ENCODE measurements at places on chromosomes 3 and 15.

- DNase-seq = no peak
These were observed 16.3 kb downstream of the ZBTB38 start for GRCh38 chr3:141384575-141384974.

DNA sequence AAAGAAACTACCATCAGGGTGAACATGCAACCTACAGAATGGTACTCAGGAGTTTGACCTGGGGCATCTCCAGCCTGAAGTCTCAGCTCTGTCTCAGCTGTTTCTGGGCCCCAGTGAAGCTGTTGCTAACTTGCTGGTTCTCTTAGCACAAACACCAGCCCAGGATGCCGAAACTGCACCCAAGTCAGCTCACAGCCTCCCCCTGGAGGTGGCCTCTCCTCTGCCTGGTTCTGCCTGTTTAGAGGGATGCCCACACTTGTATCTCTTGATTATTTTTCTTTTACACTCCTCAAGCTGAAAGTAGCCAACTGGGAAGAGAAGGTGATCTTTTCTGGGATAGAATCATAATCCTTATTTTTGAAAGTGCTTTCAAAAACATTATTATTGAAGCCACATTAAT is 289.0 kb upstream of the RASGRP1 start:
- no peak for DNase-seq

GRCh38 chr15:32828507-32829186 is 110.8 kb downstream of the GREM1 start:
- DNase-seq = no peak

DNA sequence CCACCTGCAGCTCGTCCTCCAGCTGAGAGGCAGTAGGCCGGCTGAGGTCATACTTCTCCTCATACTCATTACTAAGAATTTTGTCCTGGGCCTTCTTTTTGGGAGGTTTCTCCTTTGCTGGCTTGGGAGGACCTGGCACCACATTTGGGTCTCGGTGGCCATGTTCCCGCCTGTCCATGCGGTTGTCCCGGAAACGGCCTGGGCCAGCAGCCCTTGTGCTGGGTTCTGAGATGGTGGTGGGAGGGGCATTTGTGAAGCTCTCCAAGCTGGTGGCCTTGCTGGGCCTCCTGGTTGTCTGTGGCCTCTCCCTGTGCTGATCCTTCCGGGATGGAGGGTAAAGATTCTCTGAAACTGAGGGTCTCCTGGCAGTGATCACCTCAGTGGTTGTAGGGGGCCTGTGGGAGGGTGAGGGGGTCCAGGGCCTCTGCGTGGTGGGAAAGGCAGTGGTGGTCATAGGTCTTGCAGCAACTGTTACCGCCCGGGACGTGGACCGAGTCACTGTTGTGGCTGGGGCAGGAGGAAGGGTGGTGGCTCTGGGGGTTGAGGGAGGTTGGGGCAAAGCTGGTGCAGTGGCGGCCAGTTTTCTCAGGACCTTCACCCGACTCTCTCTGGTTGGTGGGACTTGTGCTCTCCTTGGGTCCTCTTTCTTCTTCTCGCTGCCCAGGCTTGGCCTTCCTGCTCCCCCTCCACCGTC is 2.5 kb downstream of the CCDC80 start:
- no peak for DNase-seq

DNA sequence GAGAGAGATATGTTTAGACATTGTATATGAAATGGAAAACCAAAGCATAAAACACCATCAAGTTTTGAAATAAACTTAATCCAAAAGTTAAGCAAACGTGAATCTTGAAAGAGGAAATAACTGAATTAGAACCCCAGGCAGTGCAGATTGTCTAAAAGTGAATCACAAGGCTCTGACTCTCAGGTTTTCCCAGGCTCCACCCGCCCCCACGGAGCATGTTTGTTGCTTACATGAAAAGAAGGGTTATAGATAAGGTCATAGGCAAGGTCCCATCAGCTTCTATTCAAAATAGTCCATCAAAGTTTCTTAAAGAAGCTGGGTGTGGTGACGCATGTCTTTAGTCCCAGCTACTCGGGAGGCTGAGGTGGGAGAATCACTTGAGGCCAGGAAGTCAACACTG is 29.0 kb upstream of the SLMAP start:
- DNase-seq = no peak

DNA sequence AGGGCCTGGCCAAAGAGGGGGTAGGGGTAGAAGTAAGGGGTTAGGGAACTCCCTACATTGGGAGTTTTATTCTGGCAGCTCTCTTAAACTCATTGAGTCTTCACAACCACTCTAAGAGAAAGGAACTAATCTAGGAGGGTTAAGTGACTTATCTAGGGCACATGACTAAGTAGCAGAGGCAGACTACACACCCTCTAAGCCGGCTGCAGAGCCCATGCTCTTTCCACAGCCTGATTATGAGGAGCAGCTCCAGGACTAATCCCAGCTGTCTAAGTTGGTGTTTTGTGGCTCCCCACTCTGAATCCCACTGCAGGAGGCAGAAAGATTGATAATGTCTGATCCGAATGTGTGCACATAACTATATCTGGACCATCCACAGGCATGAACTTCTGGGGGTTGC is 374.6 kb downstream of the EPHB1 start:
- DNase-seq = no peak

- DNase-seq = no peak
These were observed 282.4 kb upstream of the GRM7 start for GRCh38 chr3:6578526-6578925.

DNA sequence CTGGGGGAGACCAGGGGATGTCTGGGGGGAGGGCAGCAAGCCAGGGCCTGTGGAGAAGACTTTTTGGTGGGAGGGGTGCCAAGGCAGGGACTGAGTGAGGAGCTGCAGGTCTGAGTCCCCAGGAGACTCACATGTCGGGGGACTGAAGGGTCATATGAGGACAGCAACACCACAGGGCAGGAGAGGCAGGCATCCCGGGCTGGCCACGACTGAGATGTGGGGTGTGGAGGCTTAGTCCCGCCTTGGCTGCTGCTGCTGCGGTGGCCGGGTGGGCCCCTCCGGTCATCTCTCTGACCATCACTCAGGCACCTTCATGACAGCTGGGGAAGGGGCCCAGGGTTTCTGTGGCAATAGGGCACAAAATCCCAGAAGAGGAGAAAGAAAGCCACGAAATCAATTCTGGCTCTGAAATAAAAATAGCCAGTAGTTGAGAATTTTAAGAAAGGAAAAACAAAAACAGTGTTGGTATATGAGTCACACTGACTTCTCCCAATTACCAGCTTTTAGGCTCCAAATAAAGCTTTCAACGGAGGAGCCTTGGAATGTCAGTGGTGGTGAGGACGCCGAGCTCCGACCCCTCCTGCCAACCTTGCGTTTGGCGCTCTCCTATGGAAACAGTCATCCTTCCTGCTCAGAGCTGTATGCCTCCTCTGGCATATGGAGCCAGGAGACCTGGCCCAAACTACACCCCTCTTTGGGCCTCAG is 52.9 kb upstream of the ITGA11 start:
- DNase-seq = no peak

DNA sequence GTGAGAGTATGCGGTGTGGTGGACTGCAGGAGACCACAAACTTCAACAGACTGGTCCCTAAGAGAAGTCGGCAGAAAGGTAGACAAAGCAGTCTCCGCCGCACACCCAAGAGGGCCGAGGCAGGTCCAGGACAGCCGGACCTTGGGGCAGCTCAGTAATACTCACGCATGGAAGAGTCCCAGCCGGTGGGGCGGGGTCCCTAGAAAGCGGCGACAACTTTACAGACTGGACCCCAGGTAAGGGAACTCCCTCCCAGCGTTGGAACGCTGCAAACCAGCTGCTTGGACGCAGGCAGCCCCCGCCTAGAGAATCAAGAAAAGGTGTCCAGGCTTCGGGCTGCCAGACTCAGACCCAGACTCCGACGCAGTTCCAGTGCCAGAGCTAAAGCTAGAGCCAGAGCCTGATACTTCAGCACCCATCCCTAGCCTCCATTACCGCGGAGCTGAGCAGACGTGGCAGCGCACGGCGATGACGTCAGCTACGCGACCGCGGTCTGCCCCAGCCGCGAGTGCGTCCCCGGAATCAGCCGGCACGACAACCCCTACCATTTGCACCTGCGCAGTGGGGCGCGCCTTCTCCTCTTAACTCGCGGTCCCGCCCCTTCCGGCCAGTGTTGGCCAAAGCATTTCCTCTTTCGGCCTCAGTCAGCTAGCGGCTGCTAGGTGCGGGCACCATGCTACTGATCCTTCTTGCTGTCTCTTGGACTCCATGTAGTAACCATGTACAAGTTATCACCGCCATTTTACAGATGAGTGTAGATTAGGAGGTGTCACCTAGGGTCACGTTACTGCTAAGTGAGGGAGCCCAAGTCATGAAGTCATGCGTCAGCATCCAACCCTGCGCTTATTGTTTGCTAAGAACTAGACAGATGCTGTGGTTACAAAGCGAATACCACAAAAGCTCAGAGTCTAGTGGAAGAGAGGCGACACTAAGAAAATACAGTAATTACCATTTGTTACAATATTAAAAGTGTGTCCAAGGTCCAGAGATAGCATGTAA is at the start of gene TMEM39A:
TSS of gene TMEM39A (minus strand) at position 445 of the 999 bp plus-strand sequence. CDS start 1,541 bp downstream, outside the sequence.
- DNase-seq = peak; percentile 98

- DNase-seq = no peak
These were observed 5.3 kb downstream of the BDH1 start for GRCh38 chr3:197550489-197550888.

GRCh38 chr15:50425219-50425618 is 1.0 kb downstream of the USP8 start:
- no peak for DNase-seq

GRCh38 chr3:4409415-4409814 is 57.7 kb downstream of the SUMF1 start:
- DNase-seq = no peak

DNA sequence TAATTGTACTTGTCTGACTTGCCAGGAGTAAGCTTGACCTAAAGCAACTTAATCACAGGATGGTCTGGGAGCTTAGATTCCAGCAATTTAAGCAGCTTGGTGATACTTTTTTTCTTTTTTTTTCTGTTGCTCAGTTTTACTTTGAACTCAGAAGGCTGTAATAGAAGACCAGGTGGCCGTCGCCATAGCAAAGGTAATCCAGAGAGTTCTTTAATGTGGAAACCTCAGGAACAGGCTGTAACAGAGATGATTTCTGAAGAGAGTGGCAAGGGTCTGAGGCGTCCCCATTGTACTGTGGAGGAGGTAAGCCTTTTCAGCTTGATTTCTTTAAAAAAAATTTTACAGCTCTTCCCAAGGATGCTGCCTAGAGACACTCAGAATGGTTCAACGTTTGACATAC is 20.1 kb downstream of the SENP2 start:
- no peak for DNase-seq

- DNase-seq = no peak
These were observed 68.3 kb upstream of the PIK3R4 start for GRCh38 chr3:130814691-130815472.

- DNase-seq = no peak
These were observed 445.6 kb upstream of the RBMS3 start for GRCh38 chr3:28835249-28835648.

- no peak for DNase-seq
These were observed 38.2 kb downstream of the KLHL25 start for GRCh38 chr15:85756411-85757072.

- no peak for DNase-seq
These were observed 721 bp downstream of the ATR start for GRCh38 chr3:142577696-142578328.

- no peak for DNase-seq
These were observed 507.6 kb downstream of the FHIT start for GRCh38 chr3:60743631-60744164.

DNA sequence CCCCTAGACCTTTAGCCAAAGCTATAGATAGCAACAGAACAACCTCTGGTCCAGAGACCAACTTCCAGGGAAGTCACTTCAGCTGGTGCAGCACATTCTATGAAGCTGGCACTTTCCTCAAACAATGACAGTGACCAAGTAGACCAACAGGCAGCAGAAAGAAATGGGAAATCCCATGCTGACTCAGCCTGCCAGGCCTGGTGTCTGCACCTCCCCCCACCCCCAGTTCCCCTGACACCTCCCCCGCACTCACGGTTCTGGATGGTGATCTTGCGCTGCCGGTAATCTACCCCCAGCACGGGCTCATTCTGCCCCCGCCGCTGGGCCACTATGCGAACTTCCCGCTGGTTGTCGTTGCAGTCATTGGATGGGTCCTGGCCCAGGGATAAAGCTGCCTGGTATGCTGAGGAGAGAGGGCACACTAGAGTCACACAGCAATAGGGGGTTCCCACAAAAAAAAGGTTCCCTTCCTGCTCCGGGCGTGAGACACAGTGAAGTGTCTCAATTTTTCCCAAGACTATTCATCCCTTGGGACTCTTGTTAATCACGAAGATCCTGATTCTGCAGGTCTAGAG is 17.0 kb downstream of the ILDR1 start:
- DNase-seq = no peak

- DNase-seq = no peak
These were observed 4.9 kb downstream of the CCDC71 start for GRCh38 chr3:49161197-49161596.

DNA sequence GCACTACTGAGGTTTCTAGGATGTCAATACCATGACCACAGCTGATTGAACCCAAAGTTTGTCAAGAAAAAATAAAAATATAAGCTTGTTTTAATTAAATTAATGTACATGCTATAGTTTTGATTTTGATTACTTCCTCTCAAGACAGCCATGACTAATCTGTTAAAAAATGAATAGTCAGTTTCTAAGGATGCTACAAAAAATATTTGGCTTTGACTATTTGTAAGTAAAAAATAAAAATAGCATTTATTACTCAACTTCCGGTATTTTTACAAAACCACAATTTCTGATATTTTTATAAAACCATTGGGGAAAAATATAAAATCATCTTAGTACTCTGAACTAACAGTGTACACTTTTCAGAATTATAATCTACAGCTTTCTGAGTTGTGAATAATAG is 12.1 kb upstream of the TEX9 start:
- DNase-seq = no peak

- no peak for DNase-seq
These were observed 61.0 kb downstream of the GTPBP8 start for GRCh38 chr3:113051787-113052186.

- no peak for DNase-seq
These were observed 40.8 kb downstream of the BFSP2 start for GRCh38 chr3:133440652-133441051.

- DNase-seq = no peak
These were observed 2.1 kb upstream of the USP4 start for GRCh38 chr3:49341996-49342395.

DNA sequence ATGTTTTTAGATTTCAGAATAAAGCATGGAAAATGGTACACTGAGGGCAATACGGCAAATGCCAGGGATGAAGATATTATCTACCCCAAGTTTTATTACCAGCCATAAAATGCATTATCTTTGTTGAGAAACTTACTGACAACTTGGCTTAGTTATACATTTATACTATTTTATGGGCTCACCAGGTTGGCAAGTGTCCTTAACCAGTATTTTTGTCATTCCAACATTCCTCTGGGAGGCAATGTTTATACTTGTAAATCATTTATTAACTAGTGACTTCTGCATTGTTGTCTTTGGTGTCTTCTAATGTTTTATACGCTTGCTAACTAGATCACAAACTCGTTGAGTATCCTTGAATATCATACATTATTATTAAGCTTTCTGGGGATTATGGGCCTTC is 18.0 kb upstream of the ADGRG7 start:
- DNase-seq = no peak

GRCh38 chr15:66701422-66702034 is 508 bp upstream of the SMAD6 start:
- peak; percentile 24 for DNase-seq

GRCh38 chr3:57078344-57078634 is 17.8 kb downstream of the SPATA12 start:
- DNase-seq = no peak

Measured in activated CD4-positive, CD25-positive, alpha-beta regulatory T cell (primary cell).